Stimulated activated CD8-positive, alpha-beta memory T cell treated with anti-CD3 and anti-CD28 coated beads, Interleukin-2, amount 100 ng/mL, for 1 hour (primary cell): ENCODE measurements at places on chromosomes 4 and X.

DNA sequence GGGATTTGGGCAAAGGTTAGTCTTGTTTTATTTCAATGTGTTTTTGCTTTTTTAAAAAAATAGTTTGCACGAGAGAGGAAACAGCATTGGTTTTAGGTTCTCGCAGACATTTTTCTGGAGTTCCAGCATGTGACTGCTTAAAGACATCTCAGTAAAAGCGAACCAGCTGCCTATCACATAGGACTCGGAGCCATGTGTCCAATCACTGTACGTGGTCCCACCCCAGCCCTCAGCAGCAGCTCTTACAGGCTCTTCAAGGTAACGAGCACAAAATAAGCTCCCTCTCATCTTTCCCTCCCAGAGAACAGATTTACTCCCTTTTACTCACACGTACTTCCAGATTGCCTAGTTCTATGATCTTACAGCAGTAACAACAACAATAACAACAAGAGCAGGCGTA is 68.7 kb downstream of the MCF2 start:
- no peak for DNase-seq

DNA sequence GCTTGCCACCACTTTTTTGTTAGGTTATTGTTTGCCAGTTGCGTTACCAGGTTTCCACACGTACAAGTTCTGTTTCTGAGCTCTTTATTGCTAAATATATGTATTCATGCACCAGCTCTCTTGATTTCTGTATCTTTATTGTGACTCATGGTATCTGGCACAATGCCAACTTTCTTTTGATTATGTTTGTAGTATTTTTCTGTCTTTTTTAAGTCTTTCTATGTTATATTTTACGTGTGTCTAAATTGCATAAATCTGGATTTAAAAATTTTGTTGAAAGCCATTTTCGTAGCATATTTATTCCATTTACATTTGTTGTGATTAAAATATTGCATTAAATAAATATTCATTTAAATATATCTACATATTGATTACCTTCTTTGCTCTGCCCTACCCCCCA is 73.8 kb downstream of the KDM6A start:
- DNase-seq, result no peak

DNA sequence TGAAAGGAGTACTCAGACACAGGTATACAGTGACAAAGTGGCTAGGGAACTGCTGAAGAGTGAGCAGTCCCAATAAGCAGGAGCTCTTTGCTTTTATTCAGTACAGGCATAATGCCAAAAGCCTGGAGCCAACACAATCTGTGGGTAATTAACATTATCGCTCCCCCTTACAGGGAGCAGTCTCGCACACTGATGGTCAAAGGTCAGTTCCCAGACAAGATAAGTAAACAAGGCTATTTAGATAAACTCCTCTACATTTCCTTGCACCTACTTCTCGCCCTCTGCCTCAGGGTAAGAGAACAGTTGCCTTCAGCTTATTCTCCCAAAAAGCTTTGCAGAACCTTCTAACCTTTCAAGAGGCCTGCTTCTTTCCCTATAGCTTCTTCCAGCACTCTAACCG is 73.9 kb upstream of the TAF9B start:
- no peak for DNase-seq

DNA sequence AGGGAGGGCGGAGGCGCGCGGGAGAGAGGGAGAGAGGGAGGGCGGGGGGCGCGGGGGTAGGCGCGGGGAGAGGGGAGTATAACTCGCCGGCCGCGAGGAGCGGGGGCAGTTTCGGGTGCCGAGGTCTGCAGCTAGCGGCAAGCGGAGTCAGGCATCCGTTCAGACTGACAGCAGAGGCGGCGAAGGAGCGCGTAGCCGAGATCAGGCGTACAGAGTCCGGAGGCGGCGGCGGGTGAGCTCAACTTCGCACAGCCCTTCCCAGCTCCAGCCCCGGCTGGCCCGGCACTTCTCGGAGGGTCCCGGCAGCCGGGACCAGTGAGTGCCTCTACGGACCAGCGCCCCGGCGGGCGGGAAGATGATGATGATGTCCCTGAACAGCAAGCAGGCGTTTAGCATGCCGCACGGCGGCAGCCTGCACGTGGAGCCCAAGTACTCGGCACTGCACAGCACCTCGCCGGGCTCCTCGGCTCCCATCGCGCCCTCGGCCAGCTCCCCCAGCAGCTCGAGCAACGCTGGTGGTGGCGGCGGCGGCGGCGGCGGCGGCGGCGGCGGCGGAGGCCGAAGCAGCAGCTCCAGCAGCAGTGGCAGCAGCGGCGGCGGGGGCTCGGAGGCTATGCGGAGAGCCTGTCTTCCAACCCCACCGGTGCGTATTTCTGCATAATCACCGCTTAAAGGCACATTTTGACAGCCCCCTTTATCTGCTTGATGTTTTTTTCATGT is at the start of gene POU4F2:
Gene POU4F2, plus strand, starts transcription at position 108 of the 720 bp plus-strand sequence. Its CDS starts 248 bp downstream, at position 356.
- no peak for DNase-seq

GRCh38 chr4:149997881-149998421 is 80.3 kb upstream of the DCLK2 start:
- no peak for DNase-seq

- no peak for DNase-seq
Measured at GRCh38 chr4:182847576-182848450, 69.4 kb downstream of the DCTD start.

- no peak for DNase-seq
Measured at GRCh38 chrX:118459494-118459893, 36.1 kb upstream of the DOCK11 start.

DNA sequence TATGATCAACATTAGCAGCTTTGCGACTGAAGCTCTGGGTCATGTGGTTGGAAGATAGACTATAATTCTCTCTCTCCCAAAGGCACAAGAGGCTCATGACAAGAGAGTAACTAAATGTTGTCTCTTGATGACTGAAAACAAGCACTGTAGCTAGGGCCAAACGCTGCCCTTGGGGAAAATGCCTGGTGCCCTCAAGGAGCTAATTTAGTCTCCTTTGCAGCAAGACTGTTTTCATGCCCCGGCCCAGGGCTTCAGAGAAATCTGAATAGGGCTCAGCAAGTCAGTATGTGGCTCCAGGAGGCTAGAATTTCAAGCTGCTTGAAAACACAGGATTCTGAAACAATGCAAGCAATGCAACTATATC is 411.9 kb downstream of the GPAT3 start:
- DNase-seq, result no peak

GRCh38 chr4:123386609-123387008 is 10.0 kb upstream of the SPRY1 start:
- DNase-seq, result no peak

- DNase-seq, result no peak
Measured at GRCh38 chrX:10474510-10474909, 145.9 kb downstream of the MID1 start.

- no peak for DNase-seq
Measured at GRCh38 chrX:56785442-56785841, 56.4 kb downstream of the NBDY start.

DNA sequence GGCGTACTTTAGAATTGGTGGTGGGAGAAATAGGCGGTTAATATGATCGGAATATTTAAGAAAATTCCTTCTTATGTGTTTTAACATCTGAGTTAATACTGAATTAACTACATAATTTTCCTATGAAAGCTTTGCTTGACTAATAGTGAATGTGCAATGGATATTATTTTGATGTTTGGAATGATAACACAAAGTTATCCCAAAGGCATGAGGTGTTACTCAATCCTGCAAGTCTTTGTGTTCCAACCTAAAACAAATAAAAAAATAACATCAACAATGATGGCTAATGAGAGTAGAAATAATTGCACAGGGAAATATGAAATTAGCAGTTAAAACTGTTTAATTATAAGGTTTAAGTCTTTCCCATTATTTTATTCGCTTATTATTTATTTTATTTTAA is 183.6 kb upstream of the ARSJ start:
- DNase-seq, result no peak

DNA sequence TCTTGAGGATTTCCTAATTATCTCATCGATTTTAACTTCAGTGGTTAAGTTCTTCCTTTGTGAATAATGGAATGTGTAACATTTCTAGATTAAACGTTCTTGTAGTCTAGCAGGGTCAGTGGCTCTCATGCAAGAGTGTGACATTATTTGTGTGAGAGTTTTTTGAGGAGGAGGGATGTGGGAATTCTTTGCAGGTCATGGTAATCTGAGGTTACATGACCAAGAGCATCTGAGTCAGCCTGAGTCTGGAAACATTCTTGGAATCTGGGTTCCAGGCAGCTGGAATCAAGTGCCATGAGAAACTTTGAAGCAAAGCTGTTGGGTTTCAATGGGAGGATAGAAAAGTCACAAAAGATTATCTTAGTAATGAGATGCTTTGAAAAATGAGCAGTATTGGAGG is 49.5 kb downstream of the GK start:
- no peak for DNase-seq

- DNase-seq, result no peak
Measured at GRCh38 chrX:48531358-48531959, 8.1 kb upstream of the TBC1D25 start.

DNA sequence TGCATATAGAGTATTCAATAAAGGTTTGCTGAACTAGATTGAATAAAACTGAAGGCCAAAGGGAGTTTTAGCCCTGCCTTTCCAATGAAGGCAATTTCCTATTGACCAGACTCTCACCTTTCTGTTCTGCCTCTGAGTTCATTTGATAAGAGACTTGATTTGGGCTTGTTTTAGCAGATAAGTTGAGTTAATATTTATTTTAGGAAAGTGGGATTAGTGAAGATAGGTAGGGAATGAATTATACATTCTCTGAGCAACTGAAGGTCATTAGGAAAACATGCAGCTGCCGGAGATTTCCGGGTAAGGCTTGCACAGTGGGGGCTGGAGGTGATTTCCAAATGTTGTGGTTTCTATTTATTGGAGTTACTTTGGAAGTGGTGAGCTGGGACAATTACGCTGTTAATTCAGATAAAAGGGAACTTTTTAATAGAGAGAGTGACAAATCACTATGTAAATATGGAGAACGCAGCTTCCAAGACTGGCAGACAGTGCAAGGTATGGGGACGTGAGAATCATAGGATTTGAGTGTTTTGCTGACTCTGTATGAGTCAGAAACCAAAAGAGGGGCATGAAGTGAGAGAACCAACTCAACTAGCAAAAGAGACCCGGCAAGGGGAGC is 553.6 kb upstream of the BOD1L1 start:
- DNase-seq, result no peak

GRCh38 chr4:142961866-142962265 is 115.8 kb upstream of the INPP4B start:
- DNase-seq, result no peak

DNA sequence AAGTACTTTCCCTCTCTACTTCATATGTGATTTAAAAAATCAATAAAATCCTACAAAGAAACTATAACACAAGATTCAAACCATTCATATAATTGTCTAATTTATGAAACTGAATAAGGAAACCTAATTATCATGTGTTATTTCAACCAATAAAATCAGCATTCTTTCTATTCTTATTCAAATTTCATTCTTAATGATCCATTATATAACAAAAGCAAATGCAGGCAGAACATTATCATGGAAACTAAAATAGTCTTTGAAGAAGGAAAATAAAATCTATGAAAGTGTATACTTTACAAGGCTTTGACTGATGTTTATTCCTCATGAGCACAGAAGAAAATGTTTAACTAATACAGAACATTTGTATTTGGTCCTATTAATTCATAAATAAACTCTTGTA is 47.6 kb downstream of the CNOT6L start:
- DNase-seq, result no peak

DNA sequence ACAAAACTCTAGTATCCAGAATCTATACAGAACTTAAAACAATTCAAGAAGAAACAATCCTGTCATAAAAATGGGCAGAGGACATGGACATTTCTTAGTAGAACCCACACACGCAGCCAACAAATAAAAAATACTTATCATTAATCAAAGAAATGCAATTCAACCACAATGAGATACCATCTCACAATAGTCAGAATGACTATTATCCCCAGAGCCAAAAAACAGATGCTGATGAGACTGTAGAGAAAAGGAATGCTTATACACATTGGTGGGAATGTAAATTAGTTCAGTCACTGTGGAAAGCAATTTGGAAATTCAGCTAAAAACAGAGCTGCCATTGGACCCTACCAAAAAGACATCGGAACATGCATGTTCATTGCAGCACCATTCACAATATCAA is 37.9 kb downstream of the RAB40AL start:
- DNase-seq, result no peak

GRCh38 chrX:16971694-16972093 is 25.2 kb downstream of the REPS2 start:
- DNase-seq, result no peak

DNA sequence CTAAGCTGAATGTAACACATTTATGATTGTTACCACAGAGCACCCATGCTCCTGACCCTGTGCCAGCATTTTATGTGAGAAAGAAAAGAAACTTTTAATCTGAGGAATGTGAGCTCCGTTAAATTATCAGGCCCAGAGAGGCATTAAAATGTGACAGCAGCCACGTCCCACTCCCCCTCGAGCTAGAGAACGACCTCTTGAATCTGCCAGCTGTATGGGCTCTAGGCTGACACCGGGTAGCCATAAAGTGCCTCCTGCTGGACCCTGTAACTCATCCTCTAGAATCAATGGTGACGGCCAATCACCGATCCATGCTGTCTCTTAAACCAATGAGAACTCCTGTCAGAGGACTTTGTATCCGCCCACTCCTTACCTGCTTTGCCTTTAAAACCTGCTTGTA is 110.2 kb upstream of the ADRA2C start:
- no peak for DNase-seq

DNA sequence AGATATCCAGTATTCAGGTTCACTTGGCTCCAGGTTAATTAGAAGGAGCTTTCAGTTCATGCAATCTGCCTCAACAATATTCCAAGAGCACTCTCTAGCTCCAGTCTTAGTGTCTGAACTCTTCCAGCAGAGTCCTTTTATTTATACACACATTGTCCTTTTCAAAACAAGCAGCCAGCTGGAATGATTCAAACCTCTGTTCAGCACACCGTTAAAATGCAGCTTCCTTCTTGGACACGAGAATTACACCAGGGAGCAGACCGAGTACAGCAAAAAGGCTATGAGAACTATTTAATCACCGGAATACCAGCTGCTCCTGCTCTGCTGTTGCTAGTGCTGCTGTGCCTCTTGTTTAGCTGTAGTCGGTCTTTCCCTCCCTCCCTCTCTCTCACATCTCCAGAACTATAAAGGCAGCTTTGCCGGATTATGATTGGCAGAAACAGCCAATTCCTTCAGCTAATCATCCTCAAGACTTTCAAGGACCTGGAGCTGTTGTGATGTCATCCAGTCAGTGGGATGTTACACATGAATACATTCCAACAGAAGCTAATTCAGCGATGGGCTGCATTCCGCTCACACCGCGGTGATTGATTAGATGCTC is at the start of gene NDST4:
Gene NDST4, minus strand, starts transcription at position 115 of the 601 bp plus-strand sequence. CDS start 36,584 bp downstream, outside the sequence.
- DNase-seq, result no peak
